ENCODE measurements at places on chromosomes 1 and 21.

DNA sequence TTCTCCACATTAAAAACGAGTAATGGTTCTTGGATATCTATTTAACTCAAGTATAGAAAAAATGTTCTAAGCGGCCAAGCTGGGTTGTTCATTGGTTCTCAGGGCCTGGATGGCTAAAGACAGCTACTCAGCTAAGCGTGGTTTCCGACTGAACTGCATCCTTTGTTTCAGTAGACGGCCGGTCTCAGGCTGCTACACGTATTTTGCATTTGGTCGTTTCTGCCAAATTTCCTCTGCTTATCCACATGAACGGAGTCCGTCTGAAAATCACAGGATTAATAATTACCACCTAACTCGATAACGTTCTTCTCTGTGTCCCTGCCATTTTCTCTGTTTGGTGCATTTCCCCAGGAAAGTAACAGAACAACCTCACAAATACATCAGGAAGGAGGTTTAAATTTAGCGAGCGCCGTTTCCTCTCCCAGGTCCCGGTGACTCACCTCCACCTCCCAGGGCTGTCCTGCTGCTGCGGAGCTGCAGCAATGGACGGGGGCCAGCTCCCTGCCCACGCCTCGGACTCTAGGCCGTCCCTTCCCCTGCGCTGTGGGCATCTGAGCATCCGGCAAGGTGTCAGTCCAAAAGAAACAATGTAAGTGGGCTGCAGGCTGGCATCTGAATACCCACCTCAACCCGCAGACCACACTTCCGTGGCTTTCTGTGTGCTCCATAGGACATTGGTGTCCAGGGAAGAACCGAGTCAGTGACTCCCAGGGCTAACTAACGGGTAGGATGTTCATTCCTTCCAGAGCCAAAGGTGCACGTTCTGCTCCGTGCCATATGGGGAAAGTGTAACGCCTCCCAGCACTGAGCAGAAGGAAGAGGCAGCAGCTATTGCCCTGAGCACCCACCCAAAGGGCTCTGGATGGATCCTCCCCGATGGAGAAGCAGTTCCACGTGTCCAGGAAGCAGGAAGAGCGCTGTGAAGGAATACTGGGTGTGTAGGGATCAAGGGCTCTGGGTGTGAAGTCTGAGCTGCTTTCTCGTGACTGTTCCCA is 4.1 kb upstream of the GABRD start:
- DNase-seq, result no peak

DNA sequence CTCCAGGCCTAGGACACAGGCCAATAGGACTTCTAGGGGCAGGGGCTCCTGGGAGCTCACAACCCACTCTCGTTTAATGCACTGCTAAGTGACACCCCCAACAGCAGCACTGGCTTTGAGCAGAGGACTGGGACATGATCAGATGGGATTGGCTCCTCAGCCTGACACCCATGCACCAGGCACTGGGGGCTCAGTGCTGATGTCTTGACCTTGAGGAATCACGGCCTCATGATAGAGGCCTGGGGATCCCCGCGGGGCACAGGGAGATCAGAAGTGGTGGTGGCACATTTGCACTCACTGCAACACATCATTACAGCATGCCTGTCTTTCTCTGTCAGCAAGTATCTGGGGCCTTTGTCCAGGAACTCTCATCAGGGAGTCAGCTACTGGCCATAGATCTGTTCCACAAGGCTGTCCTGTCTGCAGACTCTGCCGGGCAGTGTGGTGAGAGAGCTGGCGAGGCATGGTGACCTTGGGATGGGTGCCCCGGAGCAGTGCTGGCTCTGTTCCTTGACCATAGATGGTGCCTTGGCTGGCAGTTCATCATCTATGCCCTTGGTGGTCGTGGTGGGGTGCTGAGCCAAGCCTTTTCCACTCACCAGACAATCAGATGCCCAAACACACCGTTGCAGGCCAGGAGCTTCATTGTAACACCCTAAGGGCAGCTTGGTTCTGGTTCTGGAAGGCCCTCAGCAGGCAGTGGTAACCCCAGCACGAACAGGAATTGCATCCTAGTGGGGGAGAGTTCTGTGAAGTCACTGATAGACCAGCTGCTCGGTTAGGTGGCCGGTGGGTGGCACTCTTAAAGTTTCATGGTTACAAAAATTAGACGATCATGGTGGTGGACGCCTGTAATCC is 22.2 kb upstream of the PARP1 start:
- no peak for DNase-seq

GRCh38 chr1:87989346-87989745 is 660.7 kb downstream of the LMO4 start:
- DNase-seq, result no peak

GRCh38 chr1:197674286-197674685 is 101.0 kb downstream of the DENND1B start:
- no peak for DNase-seq

- no peak for DNase-seq
Observed at GRCh38 chr1:212752934-212753497, 38.6 kb downstream of the NSL1 start.

DNA sequence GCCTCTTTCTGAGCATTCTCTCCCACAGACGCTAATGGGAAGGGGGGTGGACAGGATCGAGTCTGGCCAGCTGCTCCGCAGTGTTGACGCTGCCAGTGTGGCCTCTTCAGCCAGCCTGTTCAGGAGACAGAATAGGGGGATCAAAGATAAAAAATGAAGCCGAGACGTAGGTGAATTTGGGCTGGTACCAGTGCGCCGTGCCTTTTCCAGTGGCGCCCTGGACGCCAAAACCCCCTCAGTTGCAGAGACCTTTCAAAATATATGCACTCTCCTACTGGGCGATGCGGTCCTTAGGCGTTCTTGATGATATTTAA is 1.1 kb downstream of the TTC3 start:
- DNase-seq, result no peak

DNA sequence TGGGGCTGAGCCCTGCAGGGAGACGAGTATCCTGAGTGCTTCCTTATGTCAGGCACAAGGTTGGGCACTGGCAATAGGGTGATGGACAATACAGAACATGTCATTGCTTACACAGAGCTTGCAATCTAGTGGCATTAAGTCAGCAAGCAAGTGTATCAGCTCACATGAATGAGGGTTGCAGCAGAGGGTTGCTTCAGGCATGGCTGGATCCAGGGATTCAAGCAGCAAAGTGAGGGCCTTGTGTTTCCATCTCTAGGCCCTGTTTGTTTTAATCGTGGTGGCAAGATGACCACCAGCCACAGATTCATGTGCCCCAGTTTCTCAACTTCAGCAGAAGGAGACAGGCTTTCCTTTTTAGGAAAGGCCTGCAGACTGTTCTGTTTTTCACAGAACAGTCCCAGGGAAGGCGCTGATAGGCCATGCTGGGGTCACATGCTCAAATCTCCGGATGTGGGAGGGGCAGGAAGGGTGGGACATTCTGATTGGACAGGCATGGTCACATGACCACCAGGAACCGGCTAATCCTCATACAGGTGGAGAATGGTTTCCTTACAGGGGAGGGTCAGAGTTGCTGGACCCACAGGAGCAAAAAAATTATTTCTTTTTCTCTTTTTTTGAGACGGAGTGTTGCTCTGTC is 14.4 kb downstream of the PLOD1 start:
- no peak for DNase-seq

- DNase-seq, result no peak
Observed at GRCh38 chr1:80250573-80251168, 1244.1 kb upstream of the ADGRL4 start.

DNA sequence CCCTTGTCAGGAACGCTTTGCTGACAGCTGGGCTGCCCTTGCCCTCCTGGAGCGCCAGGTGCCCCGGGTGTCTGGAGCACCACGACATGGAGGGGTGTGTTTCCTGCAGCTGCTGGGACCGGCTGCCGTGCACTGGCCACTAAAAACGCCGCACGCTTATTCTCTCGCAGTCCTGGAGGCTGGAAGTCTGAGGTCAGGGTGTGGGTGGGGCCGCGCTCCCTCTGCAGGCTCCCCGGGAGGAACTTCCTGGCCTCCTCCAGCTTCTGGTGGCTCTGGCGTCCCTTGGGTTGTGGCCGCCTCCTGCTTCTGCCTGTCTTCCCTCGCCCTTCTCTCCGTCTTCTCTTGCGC is 28.0 kb upstream of the PLCH2 start:
- no peak for DNase-seq

DNA sequence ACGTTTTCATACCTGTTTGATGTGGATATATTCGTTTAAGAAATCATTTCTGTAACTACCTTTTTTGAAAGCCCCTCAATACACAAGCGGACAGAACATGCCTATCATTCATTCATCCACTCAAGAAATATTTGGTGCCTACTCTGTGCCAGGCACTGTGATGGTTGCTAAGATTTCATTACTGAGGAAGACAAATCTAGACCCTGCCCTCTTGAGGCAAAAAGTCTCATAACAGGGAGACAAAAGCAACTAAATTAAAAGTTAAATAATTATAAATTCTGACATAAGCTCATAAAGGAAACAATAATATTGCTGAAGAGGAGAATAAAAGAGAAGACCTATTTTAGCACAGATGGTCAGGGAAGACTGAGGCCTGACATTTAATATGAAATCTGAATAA is 203.5 kb upstream of the ZNHIT6 start:
- DNase-seq, result no peak

- no peak for DNase-seq
Observed at GRCh38 chr1:62962901-62963776, 179.2 kb downstream of the ATG4C start.

DNA sequence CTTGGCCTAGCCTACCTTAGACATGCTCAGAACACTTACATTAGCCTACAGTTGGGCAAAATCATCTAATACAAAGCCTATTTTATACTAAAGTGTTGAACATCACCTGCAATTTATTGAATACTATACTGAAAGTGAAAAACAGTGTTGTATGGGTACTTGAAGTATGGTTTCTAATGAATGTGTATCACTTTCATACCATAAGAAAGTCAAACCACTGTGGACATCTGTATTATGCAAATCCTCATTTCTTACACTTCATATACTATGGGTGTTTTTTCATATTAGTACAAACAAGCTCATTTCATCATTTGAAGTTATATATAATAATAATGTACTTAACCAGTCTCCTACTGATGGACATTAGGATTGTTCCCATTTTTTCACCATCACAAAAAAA is 41.2 kb downstream of the TDRD5 start:
- DNase-seq, result no peak

DNA sequence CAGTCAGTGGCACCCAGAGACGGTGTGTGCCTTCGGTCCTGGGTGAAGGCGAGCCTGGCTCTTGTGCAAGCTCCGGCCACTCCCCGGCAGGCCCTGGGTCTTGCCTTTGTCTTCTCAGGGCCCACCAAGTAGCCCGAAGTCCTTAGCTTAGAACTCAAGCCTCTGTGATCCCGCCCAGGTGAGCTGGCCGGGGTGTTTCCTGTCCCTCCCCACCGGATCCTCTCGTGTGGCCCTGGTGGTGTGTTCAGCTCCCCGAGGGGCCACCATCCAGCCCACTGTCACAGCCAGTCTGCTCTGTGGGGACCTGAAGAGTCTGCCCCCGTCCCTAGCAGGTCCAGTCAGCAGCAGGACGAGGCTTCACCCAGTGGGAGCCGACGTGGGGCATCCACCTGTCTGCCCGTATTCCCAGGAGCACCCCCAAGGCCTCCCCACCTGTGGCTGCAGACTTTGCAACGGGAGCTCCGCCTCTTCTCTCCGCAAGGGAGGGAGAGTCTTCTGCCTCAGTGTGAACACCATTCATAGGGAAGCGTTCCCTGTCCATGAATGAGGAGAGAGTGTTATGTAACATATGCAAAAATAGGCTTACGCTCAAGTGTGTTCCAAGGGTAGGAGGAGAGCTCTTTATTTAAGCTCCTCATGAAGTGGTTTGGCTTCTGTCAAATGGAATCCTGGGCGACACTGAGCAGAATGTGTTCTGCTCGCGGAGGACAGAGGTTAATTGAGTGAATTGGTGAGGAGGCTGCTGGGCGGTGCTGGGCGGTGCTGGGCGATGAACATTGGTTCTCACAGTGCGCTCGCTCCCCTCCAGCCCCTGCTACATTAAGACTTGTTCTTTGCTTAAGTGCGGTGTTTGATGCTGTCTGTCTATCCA is 108.9 kb downstream of the CRYAA start:
- DNase-seq, result no peak

DNA sequence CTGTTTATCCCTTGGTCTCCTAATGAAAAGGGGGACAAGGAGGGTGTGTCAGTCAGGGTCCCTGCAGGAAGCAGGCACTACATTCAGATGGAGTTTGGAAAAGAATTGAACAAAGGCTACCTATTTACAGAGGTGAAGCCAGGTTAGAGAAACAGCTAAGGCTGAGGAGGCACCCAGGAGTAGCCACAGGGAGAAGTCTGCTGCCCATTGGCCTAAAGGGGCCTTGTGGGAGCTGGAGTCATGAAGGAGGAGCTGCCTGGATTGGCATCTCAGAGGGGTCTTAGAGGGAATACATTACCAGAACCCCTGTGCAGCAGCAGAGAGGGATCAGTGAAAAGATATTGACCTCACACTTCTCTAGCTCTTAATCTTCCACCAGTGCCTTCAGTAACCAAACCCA is 31.2 kb upstream of the USP24 start:
- DNase-seq, result no peak

- no peak for DNase-seq
Observed at GRCh38 chr1:23865543-23865930, 2.6 kb downstream of the FUCA1 start.

DNA sequence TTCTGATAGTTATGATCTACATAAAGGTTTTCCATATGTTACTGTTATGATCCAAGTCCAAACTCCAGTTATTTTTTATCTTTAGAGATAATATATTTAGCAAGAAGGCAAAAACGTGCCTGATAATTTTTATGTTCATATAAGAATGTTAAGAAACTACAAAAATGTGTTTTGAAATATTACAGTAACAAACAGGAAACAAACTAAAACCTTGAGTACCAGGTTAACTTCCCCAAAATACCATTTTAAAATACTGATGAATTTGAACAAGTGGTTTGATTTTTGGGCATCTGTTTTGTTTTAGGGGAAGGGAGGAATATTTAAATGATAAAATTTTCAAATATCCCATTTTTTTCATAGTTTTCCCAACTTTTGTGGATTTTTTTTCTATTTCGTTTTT is 124.8 kb downstream of the NR5A2 start:
- DNase-seq, result no peak

GRCh38 chr1:29490204-29490934 is 254.0 kb downstream of the PTPRU start:
- DNase-seq, result no peak

DNA sequence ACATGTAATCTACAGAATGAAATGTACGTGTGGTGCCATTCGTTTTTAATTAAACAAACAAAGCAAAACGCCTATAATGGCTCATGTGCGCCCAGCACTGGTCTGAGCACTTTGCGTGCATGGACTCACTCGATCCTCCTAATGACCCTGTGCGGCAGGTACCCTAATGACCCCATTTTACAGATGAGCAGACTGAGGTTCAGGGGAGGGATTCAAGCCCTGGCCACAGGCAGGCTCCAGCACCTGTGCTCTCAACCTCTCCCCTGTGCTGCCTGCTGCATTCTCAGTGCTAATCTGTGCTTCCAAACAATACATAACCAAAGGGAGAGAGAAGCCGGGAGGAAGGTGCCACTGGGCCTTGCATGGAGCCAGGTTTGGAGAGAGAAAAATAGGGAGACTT is 124.2 kb upstream of the ZBTB40 start:
- DNase-seq, result peak; percentile 40

DNA sequence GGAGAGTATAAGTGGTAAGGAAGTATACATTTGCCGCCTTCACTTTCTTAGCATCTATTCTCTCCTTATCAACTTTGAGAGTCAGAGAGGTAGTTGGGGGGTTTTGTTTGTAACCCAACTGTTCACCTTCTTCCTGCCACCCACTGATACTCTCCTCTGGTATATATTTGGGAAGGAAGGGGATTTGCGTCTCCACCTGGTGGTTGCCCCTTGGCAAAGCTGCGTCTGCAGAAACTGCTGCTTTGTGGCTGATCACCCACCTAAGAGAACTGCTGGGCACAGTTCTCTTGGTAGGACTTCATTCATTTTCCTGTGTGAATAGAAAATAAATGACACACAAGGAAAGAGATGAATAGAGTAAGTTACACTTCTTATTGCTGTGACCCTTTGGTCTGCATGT is 87.0 kb downstream of the SYT14 start:
- DNase-seq, result no peak
